Foreskin melanocyte (primary cell): ENCODE measurements at places on chromosomes 6 and 20.

DNA sequence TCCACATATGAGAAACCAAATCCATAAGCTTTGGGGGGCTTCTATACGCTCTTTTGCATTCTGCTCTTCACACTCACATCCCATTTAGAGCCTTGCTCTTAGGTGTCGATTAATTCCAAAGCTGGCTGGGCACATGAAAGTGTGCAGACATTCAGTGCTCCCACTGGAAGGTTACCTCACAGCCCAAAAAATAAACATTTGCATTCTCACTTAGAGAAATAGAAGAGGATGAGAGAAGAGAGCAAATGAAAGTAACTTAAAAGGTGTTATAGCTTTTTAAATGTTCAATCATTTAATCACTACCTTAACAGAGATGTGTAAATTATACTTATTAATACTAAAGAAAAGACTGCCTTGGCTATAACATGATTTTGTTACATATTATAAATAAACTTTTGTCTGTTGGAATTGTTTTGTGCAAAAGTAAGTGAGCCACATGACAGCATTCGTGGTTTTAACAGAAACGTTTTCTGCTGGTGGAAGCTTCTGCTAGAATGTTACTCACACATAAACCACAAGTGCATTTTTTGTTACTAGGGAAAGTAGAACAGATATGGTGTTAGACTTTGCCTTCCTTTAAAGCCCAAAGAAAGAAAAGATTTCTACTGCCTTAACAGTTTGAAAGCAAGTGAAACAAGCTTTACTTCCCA, 116.7 kb downstream of the SIM1 start:
- peak; percentile 12 for DNase-seq

DNA sequence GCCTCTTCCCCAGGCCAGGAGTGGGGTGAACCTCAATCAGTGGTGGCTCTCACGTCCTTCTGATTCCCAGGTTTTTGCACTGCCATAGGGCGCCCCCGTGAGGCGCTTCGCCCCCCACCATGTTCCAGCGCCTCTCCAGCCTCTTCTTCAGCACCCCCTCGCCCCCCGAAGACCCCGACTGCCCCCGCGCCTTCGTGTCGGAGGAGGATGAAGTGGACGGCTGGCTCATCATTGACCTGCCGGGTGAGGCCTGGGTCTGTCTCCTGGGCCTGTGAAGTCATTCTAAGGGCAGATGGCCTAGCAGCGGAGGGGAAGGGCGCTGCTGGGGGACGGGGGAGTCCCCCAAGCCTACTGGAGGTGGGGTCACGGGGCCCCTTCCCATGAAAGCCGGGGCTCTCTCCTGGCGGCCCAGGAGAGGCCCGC, 4.5 kb downstream of the TP53INP2 start:
- DNase-seq = peak; percentile 21

DNA sequence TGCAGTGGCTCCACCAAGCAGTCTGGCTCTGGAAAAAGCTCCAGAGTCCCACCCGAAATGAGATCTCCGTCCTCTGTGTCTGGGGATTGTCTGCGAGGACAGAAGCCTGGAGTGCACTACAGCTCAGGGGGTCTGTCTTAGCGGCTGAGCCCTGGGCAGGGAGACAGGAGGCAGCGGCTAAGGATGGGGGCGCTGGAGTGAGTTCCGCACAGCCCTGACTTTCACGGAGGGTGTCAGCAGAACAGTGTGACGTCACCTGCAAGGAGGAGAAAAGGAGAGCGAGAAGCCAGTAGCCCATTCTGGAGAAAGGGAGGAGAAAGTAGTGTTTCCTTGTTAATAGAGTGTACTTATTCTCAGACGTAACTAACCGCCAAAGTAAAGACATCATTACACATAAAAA, 97.6 kb downstream of the FAM50B start:
- no peak for DNase-seq

- DNase-seq = no peak
Observed at GRCh38 chr6:5536644-5537043, 275.3 kb downstream of the FARS2 start.

DNA sequence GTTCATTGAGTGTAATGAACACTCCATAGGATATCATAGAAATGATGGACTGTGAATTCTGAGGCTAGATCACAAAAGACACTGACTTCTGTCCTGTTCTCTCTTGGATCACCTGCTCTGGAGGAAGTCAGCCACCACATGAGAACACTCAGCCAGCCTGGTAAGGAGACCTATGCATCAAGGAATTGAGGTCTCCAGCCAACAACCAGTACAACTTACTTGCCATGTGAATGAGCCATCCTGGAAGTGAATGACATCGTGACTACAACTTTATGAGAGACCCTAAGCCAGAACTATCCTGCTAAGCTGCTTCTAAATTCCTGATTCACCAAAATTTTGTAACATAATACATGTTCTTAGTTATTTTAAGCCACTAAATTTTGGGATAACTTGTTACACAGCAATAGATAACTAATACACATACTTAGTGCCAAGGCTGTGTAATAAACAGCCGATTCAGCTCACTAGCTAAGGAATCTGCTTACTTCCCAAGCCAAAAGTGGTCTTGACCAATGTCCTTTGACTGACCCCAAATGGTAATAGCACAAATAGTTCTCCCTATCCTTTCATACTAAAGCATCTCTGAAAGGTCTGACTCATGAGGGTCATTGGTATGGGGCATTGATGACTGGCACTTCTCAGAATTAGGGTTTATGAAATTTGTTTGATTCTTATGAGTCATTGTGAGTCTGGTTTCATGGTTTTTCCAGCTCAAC, 6.9 kb upstream of the CTNNBL1 start:
- DNase-seq = peak; percentile 41

DNA sequence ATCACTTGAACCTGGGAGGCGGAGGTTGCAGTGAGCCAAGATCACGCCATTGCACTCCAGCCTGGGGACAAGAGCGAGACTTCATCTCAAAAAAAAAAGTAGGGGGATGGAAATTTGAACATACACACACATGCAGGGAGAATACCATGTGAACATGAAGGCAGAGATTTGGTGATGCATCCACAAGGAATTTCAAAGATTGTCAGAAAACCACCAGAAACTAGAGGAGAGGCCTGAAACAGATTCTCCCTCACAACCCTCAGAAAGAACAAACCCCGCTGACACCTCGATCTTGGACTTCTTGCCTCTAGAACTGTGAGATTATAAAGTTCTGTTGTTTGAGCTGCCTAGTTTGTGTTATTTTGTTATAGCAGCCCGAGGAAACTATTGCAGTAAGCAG, 125.5 kb downstream of the GPX5 start:
- no peak for DNase-seq

- DNase-seq = peak; percentile 86
Observed at GRCh38 chr20:11891776-11892545, 25.7 kb upstream of the BTBD3 start.

DNA sequence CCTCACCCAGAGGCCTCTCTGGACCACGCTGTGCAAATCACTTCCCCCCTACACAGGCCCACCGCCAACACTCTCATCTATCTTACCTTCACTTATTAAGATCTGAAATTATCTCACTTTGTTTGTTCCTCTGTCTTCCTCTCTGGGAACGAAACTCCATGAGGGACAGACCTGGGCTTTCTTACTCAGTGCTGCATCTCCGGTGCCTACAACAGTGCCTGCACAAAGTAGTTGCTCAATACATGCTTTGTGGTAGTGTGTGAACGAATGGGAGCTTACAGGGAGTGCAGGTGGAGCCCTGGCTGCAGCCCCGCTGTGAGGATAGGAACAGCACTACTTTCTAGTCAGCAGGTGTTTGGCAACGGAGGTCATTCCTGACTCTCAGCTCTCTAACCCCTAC, 5.3 kb downstream of the CASS4 start:
- no peak for DNase-seq
